Naive thymus-derived CD4-positive, alpha-beta T cell (primary cell): ENCODE measurements at places on chromosomes 2 and 18. TPM values are rescaled to one million over a fixed set of nuclear protein-coding genes. Genes with fewer than 3 reads are reported as not detected.

TEX51 gene
- not detected for total RNA-seq

CPLX4 gene
- total RNA-seq = not detected in 2 replicates

IL1A gene
- total RNA-seq = not detected

UGT1A5 gene
- not detected for total RNA-seq

TUBA3D gene
- total RNA-seq = not detected

GPR35 gene
- 8.4 TPM for total RNA-seq

KCNK3 gene
- not detected for total RNA-seq
